Natural killer cell treated with Interleukin-12 subunit alpha and Interleukin-12 subunit beta and Interleukin-15 and Interleukin-18, amount 100 ng/mL, for 72 hours (primary cell): ENCODE measurements at places on chromosomes 16 and 17. TPM values are rescaled to one million over a fixed set of nuclear protein-coding genes. Genes with fewer than 3 reads are reported as not detected.

- peak within 1 kb of the TSS; percentile 90 for H3K4me3 ChIP-seq
- H3K36me3 ChIP-seq, result no peaks in the 10 kb centered on the region
- H3K4me1 ChIP-seq, result peaks cover 37% of the 10 kb centered on the region
- DNase-seq, result peak; percentile 76
Measured at GRCh38 chr16:3577302-3577752, at the start of gene NLRC3. TSS of gene NLRC3 (minus strand) at chr16:3577403. CDS start at chr16:3565036, 12,367 bp downstream.

- no peaks in the 10 kb centered on the region for H3K36me3 ChIP-seq
- no peak overlapping the region for H3K27ac ChIP-seq
- H3K27me3 ChIP-seq, result peaks cover 12% of the 10 kb centered on the region
- no peaks in the 10 kb centered on the region for H3K4me1 ChIP-seq
Measured at GRCh38 chr17:909642-910323, 69.8 kb downstream of the NXN start.

- H3K4me1 ChIP-seq, result peaks cover 33% of the 10 kb centered on the region
- peaks cover 11% of the 10 kb centered on the region for H3K36me3 ChIP-seq
- peak overlapping the region; percentile 84 for H3K27ac ChIP-seq
- H3K4me3 ChIP-seq, result peak overlapping the region; percentile 67
- H3K27me3 ChIP-seq, result no peaks in the 10 kb centered on the region
- DNase-seq, result no peak
Measured at GRCh38 chr17:8922451-8922850, 43.1 kb downstream of the PIK3R5 start.

DNA sequence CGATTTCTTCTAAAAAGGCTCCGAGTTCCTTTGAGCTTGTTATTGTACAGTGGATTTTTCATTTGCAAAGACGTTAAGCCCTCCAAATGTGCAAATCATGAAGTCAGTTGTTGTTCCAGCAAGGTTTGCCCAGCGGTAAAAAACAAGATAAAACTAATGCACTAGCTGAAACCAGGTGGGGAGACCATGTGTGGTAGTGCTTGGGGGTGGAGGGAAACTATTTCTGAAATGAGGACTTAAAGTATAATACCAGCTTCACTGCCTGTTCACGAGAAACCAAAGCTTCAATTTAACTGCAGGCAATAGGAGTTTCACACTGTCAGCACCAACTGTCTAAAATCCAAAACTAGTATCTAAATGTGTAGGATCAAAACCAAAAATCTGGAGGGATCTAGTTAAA, 22.3 kb downstream of the SMARCE1 start:
- peak overlapping the region; percentile 24 for H3K27ac ChIP-seq
- peaks cover 30% of the 10 kb centered on the region for H3K4me1 ChIP-seq
- H3K4me3 ChIP-seq, result no peak overlapping the region
- no peaks in the 10 kb centered on the region for H3K27me3 ChIP-seq
- H3K36me3 ChIP-seq, result peaks cover 6% of the 10 kb centered on the region
- no peak for DNase-seq

DNA sequence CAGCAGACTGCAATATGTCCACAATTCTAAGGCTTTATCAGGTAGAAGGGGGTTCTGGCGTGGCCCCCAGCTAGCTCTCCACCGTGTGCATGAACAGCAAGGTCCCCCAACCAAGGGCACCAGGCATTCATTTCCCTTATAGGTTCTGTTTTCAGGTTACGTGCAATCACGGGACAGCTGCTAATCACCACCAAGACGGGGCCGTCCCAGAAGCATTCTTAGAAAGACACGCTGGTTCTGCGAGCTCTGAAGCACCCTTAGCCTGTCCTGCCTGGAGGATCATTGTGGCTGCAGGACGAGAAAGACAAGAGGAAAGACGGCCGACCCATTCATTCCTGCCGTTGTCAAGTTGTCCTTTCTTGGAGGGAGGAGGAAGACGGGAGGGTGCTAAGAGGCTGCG, 302.9 kb downstream of the SOX9 start:
- no peak overlapping the region for H3K27ac ChIP-seq
- no peak overlapping the region for H3K4me3 ChIP-seq
- peaks cover 3% of the 10 kb centered on the region for H3K27me3 ChIP-seq
- no peak for DNase-seq
- peaks cover 4% of the 10 kb centered on the region for H3K36me3 ChIP-seq

- no peak for DNase-seq
- H3K4me1 ChIP-seq, result peaks cover 6% of the 10 kb centered on the region
- peak overlapping the region; percentile 22 for H3K27ac ChIP-seq
- peak overlapping the region; percentile 45 for H3K4me3 ChIP-seq
- H3K27me3 ChIP-seq, result peaks cover 34% of the 10 kb centered on the region
Measured at GRCh38 chr16:82432261-82432660, 194.5 kb upstream of the CDH13 start.

GSPT1 gene
- 175 TPM for total RNA-seq

TBX6 gene
- total RNA-seq, result 0.78 TPM
